Stimulated activated CD4-positive, alpha-beta T cell treated with anti-CD3 and anti-CD28 coated beads, Interleukin-1b, Interleukin-23, amount 100 ng/mL, for 24 hours (primary cell): ENCODE measurements at places on chromosomes 2 and 18.

- no peak for DNase-seq
Observed at GRCh38 chr2:62475172-62476011, 30.6 kb downstream of the TMEM17 start.

DNA sequence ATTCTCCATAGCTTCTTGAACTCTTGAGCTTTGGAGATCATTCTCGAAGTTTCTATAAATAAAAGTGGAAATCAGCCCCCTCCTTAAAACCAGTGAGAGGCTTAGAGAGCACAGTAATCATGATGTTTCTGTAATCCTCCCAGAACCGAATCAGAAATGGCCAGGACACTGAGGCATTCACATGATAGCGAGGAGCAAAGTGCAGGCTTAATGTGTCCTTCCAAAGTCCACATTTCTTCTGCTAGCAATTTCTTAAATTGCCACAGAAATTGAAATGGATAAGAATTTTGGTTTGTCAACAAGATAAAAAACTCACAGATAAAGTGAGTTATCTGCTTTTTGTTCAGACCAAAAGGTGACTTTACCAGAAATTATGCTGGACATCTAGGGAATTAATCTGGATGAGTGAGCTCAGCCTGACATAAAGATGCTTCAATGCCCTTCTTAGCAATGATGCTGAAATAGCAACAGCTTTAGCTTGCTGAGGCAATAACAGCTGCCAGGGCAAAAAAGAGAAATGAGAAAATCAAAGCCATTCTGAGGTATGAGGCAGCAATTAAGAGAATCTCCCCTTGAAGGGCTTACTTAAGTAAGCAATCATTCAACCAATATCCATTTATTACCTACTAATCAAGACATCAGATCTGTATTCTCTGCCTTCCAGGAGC lies 82.4 kb upstream of the PHLPP1 start:
- no peak for DNase-seq

GRCh38 chr2:149112713-149113112 lies 74.2 kb downstream of the LYPD6B start:
- DNase-seq: no peak

- DNase-seq: no peak
Observed at GRCh38 chr2:123453046-123453700, 571.9 kb upstream of the CNTNAP5 start.

DNA sequence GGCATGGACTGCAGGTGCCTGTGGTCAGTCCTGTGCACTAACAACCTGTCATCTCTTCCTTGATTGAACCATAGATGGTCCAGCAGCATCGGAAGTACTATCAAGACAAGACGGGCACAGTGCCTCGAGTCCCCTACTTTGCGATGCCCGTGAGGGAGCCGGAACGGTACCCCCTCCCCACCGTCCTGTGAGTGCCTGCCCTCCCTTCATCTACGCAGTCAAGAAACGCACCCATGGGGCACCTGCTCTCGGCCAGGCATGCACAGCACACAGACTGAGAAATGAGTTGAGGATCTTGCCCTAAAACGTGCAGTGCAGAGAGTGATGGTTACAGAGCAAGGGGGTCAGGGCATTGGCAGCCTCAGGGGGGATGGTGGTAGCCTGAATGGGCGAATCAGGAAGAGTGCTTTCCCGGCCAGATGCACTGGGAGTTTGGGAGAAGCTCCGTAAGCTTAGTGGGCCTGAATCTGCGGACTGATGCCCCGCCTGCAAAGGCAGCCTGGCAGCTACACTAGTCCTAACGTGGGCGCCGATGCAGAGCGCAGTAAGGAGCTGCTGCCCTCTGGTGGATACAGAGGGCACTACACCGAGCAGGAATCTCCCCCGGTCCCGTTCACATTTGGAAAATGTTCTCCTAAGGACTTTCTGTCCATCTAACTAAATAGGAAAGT lies 63.6 kb downstream of the CIB4 start:
- peak; percentile 46 for DNase-seq

DNA sequence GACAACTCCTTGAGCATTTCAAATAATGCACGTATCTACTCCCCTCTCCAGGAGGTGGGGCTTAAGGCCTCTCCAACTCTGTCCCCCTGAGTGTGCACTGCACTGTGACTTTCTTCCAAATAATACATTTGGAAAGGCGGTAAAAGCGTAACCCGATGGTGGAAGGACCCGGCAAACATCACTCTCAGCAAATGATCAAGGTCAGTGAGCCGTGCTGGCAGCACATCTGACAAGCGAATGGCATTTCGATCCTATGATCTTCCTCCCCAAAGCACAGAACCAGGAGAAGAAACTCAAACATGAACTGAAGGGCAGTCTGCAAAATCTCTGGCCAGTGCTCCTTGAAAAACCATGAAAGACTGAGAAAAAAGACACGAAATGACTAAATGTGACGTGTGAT lies 208.7 kb downstream of the TWIST2 start:
- DNase-seq: no peak

GRCh38 chr2:239574434-239575156 lies 173.8 kb upstream of the HDAC4 start:
- no peak for DNase-seq

DNA sequence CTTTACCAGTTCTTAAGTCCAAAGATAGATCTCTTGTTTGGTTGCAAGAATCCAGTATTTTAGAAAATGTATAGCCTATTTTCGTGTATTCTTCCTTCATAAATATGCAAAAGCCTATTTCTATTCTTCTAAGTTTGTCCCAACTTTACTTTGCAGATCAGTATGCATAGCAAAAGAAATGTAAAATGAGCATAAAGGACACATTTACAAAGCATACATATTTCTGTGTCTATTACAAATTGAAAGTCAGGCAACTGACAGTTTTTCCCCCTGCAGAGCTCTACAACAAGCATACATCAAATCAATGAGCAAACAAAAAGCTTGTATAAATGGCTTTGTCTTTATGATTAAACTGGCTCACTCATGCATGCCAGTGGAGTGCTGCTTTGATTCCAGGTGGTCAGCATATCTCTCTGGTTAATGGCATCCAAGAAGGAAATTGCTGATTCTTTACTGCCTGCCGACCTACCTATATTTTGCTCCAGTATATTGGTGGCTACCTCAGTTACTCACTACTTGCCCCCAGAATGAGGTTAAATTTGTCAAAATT lies 10.0 kb upstream of the VPS54 start:
- no peak for DNase-seq

- no peak for DNase-seq
Observed at GRCh38 chr2:126933711-126934091, 35.0 kb downstream of the TEX51 start.

DNA sequence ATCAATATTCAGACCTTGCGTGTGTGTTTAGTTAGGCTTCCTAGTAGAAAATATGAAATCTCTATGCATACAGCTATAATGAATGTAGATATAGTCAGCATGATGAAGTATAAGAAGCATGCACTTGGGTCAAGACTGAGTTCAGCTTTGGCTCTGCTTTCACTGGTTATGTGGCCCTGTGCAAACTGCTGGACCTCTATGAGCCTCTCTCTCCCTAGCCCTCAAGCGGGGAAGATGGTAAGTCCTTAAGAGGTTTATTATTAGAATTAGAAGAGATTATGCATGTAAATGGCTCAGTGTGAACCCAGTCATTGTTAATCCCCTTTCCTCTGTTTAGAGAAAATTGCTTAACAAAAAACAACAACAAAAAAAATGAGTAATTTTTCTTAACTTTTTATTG lies 178.8 kb upstream of the NXPH2 start:
- DNase-seq: no peak

GRCh38 chr2:149766339-149766738 lies 178.8 kb upstream of the MMADHC start:
- DNase-seq: no peak

GRCh38 chr2:151020411-151020810 lies 241.3 kb downstream of the RBM43 start:
- DNase-seq: no peak

GRCh38 chr2:194105358-194105757 lies 1551.7 kb upstream of the SLC39A10 start:
- DNase-seq: no peak

- DNase-seq: no peak
Observed at GRCh38 chr2:107743274-107743673, 83.4 kb upstream of the RGPD4 start.

GRCh38 chr2:152609154-152609553 lies 108.1 kb downstream of the PRPF40A start:
- DNase-seq: no peak

GRCh38 chr2:137963535-137964065 lies 673 bp upstream of the HNMT start:
- DNase-seq: no peak

DNA sequence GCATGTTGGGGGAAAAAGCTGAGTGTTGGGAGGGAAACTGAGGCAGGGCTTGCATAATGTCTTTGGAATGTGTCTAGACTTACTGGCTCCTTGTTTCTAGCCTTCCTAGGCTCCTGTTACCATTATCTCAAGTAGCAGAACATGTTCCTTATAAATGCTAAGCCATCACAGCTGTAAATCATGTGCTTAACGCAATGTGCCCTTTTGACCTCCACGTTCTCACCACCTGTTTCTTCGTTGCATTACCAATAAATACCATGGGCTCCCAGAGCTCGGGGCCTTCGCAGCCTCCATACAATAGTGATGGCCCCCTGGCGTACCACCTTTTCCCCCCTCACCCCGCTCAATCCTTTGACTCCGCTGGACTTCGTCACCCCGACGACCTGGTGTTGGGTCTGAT lies 54.0 kb upstream of the CWC22 start:
- DNase-seq: no peak

- peak; percentile 26 for DNase-seq
Observed at GRCh38 chr2:190763901-190764514, 115.1 kb downstream of the NAB1 start.

DNA sequence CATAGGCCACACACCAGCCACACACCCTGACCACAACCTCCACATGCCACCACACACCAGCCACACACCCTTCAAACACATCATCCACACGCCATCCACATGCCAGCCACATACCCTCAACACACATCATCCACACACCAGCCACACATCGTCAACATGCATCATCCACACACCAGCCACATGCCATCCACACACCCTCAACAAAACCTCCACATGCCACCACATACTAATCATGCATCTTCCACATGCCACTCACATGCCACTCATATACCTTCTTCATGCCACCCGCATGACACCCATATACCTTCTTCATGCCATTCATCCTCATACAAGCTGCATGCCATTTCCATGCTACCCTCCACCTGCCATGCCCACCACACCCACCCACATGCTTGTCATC lies 12.4 kb downstream of the TNS1 start:
- DNase-seq: no peak

GRCh38 chr2:233544200-233544610 lies 22.4 kb downstream of the USP40 start:
- no peak for DNase-seq

GRCh38 chr2:85673716-85674375 lies 5.8 kb upstream of the SFTPB start:
- DNase-seq: no peak

DNA sequence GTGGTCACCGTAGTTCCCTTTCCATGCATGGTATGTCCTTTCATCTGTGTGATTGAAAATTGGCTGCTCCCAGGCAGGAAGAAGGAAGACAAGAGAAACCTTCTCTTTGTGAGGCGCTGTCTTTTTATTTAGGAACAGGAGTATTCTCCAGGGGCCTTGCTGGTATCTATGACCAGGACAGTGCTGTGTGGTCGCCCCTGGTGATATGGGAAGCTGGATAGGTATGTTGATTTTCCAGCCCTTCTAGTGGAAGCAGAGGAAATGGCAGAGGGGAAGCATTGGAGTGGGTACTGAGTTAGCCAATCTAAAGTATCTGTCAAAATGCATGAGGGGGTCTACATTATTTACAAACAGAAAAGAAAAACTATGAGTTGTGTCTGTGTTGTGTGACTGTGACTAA lies 226.6 kb downstream of the MTX2 start:
- no peak for DNase-seq

GRCh38 chr2:105288133-105288532 lies 41.4 kb downstream of the TGFBRAP1 start:
- no peak for DNase-seq

DNA sequence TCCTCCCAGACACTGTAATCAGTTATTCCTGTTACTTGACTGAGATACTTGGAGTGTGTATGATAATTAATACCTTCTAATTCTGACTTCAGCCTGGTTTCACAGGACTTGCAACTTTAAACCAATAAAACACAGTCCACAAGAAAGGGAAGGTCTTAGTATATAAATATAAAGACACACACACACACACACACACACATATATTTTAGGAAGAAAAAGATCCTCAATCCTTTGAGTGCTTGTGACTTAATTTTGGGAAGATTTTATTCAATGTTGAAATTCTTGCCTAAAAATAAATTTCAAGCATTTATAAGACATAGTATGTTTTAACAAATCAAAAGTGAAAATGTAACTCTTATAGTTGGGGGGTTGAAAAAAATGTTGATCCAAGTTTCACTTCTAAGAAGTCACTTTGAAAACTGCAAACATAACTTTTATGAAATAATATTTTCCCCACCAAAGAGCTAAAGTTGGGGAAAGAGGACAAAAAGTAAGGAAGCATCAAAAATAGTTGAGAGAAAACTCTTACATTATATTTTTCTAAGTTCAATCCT lies 824 bp upstream of the VPS54 start:
- DNase-seq: no peak

- no peak for DNase-seq
Observed at GRCh38 chr2:223459328-223459939, 142.7 kb downstream of the SCG2 start.

- DNase-seq: no peak
Observed at GRCh38 chr2:39356922-39357639, 80.0 kb downstream of the MAP4K3 start.

DNA sequence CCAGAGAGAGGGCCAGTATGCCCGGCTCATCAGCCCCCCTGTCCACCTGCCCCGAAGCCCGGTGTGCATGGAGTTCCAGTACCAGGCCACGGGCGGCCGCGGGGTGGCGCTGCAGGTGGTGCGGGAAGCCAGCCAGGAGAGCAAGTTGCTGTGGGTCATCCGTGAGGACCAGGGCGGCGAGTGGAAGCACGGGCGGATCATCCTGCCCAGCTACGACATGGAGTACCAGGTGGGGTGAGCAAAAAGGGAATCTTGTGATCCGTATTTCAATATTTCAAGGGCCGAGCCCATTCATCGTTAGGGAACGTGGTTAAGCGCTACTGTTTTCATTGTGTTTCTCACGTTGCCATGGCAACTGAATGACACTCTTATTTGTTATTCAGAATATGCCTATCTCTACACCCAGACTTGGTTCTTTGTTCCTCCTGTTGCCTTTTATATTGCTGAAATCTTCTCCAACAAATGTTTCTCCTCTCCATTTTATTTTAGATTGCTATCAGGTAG lies 81.5 kb downstream of the NRP2 start:
- no peak for DNase-seq

DNA sequence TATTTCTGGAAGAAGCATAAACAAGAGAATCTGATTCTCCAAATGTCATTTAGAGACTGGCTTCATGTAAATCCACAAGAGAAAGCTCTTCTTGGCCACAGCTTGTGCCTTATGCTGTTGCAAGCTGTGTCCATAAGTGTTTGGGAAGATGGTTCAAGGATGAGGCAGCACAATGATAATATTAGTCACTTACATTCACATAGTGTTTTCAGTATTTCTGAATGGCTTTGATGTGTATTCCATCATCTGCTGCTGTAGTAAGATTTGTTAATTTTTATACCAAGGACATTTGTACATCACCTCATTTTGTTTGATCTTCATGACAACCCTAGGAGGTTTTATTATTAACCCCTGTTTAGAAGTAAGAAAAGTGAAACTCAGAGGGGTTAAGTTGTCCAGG lies 29.9 kb downstream of the CREG2 start:
- no peak for DNase-seq

- no peak for DNase-seq
Observed at GRCh38 chr2:228802181-228803071, 468.7 kb downstream of the PID1 start.
